ENCODE measurements at places on chromosomes 1 and 21.

DNA sequence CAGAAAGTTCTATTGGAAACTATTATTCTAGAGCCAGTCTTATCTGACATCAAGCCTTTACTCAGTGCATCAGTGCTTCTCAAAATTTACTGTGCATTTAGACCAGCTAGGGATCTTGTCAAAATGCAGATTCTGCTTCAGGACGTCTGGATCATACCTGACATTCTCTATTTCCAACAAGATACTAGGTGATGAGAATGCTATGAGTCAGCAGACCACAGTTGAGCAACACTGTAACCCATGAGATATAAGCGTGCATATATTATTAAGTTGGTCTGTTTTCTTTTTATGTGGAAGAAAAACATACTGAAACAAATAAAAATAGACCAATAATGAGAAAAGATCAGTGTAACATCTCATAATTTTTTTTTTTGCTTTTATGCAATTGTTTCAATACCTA lies 40.4 kb upstream of the KCNH1 start:
- no peak for DNase-seq

DNA sequence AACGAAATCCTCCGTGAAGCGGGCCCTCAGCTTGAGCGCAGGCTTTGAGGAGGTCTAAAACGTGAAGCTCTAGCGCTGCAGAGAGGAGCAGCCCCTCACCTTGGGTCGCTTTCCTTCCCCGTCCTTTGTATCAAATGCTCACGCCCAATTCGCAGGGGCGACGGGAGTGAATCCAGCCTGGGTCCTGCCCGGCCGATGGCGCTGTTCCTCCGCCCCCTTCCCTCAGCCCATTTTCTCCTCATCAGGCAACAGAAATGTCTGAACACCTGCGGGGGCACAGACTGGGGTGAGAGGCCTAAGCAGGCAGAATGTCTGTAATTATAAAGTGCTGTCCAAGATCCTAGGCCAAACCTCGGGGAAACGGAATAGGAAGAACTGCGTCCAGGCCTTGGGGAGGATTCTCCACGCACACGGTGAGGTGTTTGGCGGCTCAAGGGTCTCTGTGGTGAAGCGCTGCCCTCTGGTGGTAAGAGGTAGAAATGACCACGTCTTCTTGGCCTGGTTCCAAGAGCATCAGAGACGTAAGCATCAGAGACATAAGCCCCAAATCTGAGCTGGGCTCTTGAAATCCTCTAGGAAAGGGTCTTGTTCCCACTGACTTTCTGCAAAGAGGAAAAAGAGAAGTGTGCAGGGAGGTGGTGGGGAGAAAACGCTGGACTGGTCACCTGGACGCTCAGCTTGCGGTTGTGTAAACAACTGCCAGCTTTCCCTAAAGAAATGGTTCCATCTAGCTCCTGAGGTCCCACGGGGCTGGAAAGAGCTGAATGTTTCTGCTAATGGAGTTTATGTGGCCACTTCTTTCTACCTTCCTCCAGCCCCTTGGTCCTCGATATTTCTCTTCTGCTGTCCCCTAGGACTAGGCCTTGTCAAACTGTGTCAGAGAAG lies 92.1 kb upstream of the CD53 start:
- DNase-seq: peak; percentile 63

GRCh38 chr1:212749821-212750535 lies 41.6 kb downstream of the NSL1 start:
- DNase-seq: peak; percentile 73

DNA sequence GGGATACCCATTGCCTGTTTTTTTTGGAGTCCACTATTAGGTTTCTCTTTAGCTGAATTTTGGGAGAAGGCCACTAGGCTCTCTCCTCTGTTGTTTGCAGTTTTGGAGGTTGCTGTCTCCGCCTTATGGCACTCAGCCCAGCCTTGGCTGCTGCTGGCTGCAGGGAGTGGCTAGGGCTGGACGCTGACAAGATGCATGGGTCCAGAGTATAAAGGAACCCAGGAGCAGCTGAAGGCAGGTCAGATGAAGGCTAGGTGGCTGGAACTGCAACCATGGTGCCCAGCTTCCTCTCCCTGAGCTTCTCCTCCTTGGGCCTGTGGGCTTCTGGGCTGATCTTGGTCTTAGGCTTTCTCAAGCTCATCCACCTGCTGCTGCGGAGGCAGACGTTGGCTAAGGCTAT lies at the start of gene CYP4B1:
TSS of gene CYP4B1 (plus strand) at position 237 of the 400 bp plus-strand sequence. CDS start at position 273, 36 bp downstream.
- DNase-seq: no peak

DNA sequence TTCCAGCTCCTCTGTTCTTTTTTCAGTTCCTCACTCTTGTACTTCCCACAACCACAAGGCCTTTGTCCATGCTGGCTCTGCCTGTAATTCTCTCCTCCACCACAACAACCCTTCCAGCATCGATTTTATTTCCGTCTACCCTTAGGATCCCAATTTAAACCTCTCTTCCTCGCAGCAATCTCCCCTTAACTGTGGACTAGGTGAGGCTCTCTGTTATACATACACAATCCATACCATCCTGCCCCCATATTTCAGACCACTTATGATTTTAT lies 90.4 kb upstream of the ZC3H11B start:
- no peak for DNase-seq

GRCh38 chr1:186244825-186245224 lies 130.2 kb downstream of the TPR start:
- no peak for DNase-seq
